ENCODE measurements at places on chromosomes 12 and 14.

DNA sequence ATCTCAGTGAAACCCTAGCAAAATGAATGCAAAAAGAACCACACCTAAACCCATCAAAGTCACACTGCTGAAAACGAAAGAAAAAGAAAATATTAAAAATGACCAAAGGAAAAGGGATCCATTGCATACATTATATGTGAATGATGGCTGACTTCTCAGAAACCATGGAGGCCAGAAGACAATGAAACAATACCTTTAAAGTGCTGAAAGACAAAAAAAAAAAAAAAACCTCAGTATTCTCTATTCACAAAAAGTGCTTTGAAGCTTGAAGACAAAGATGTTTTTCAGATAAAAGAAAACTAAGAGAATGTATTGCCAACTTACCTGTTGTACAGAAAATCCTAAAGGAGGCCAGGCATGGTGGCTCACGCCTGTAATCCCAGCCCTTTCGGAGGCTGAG is 4.5 kb upstream of the EVL start:
- no peak for DNase-seq

GRCh38 chr14:24992624-24993360 is 57.2 kb downstream of the STXBP6 start:
- DNase-seq = no peak

- no peak for DNase-seq
Measured at GRCh38 chr14:90408713-90409112, 11.9 kb downstream of the CALM1 start.

- no peak for DNase-seq
Measured at GRCh38 chr14:67357969-67358354, 1.6 kb downstream of the ATP6V1D start.

- no peak for DNase-seq
Measured at GRCh38 chr12:52628111-52628507, 9.8 kb upstream of the KRT73 start.

DNA sequence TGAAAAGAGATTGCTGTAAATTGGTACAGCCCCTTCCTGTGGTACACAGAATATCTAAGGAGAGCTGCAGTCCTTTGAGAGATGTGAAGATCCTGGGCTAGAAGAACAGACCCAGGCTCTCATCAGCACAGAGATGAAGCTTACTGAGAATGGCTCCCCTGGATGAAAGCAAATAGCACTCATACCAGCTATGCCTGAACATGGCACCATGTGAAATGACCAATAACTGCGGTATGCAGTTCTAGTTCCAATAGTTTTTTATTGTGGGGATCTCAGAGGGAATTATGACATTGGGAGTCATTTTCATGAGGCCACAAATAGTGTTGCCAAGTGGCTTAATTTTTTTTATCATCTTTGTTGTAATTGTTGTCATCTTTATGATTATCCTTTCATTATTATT is 15.4 kb upstream of the TRHDE start:
- DNase-seq = no peak

DNA sequence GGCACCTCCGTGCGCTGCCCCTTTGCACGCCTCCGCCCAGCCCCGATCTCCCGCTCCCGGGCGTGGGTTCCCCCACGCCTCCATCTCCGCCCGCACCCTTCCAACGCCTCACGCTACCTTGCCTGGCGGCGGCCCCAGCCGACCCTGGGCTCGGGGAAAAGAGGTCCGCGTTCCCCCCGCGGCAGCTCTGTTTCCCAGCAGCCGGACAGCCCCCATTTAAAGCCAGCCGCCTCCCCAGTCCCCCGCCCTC is at the start of gene PRIMA1:
PRIMA1 (minus strand) TSS at position 193 of the 250 bp plus-strand sequence. CDS start 767 bp downstream, outside the sequence.
- DNase-seq = no peak

GRCh38 chr14:37584211-37585100 is 10.6 kb downstream of the FOXA1 start:
- DNase-seq = no peak

- DNase-seq = no peak
Measured at GRCh38 chr14:80464531-80465149, 253.3 kb upstream of the DIO2 start.

DNA sequence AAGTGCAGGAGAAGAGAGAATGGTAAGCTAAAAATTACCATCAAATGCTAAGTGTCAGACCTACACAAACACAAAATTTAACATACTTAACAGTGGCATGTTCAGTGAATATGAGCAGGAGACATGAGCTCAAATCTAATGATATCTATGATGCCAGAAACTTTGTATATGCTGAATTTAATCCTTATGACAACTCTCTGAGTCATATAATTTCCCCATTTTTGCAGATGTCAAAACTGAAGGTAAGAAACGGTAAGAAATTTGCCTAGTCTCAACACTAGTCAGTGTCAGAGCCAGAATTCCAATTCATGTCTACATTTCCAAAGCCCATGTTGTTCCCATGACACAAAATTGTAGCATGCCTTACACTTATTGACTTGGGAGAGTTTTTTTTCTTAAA is 375.8 kb downstream of the APAF1 start:
- no peak for DNase-seq

DNA sequence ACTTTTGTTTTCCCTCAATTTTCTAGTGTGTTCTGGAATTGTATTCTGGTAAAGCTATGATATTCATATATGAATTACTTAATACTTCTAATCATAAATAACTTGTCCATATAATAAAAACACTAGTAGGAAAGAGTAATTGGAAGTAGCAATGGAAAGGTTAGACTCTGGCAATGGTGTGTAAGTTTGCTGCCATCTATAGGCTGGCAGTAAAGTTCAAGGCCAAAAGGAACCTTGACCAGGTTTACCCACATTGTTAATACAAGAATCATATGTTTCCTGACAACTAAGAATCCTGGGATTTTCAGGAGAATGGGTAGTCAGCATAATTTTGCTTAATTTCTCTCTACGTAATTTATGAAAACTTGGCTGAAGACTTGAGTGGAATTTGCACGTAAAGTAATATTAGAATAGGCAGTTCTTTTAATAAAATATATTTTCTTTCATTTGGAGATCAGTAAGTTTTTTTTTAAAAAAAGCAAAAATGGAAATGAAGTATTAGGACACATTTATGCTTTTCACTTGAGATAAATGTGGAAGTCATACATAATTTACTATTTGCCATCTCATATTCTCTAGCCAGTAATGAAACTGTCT is 926.7 kb downstream of the GALC start:
- no peak for DNase-seq

- DNase-seq = no peak
Measured at GRCh38 chr14:22531451-22532344, 57.3 kb downstream of the DAD1 start.

DNA sequence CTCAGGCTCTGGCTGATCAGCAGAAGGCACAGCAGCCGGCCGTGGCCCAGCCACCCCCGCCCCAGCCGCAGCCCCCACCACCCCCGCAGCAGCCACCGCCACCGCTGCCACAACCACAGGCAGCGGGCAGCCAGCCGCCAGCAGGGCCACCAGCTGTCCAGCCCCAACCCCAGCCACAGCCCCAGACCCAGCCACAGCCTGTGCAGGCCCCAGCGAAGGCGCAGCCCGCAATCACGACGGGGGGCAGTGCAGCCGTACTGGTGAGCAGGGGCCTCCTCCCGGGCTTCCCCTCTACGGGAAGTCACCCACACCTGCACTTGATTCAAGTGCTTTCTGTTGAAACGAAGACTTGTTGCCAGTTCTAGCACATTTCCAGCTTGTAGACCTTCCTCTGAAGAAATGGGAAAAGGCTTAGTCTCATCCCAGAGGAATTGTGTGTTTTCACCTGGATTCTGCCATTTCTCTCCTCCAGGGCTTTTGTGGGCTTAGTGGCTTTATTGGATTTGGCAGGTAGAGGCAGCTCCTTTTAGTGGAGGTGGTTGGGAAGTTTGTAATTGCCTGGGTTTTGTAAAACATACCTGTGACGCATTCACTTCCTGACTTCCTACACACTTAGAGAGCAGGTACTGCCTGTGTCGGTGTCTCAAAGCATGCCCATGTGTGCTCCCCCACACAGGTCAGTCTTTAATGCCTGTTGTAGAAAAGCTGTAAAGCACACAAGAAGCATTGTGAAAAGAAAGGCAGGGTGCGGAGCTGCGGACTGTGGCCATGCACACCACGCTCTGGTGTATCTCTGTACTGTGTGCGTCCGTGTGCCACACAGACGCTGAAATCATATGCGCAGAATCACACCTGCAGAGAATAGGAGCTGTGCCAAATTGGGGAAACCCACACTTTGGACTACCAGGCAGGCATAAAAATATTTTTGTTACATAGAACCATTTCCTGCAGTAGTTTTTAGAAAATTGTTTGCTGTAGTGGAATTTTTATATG is 90.5 kb downstream of the DDX51 start:
- no peak for DNase-seq

DNA sequence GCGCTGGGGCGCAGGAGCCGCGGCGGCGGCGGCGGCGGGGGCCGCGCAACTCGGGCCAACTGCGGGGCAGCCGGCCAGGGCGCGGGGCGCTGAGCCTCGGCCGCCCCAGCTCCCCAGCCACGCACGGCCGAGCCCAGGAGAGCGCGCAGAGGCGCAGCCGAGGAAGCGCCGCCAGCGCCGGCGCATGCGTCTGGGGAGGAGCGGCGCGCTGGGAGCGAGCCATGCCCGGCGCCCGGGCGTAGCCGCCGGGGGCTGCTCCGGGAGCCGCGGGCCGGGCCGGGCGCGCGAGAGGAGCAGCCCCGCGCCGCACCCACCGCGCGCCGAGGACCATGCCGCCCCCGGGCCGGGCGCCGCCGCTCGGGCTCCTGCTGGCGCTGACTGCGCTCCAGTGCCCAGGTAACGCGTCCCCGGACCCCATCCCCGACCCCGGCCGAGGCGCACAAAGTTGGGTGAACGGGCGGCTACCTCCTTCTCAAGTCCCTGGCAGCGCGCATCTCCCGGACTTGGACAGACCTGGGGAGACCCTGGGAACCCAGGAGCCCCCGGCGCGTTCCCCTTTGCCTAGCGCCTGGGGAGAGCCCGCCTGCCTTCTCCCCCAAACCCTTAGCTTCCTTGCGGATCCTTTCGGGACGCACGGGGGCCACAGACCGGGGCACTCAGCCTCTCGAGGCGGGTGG is 121.4 kb downstream of the AACS start:
- DNase-seq = peak; percentile 48

DNA sequence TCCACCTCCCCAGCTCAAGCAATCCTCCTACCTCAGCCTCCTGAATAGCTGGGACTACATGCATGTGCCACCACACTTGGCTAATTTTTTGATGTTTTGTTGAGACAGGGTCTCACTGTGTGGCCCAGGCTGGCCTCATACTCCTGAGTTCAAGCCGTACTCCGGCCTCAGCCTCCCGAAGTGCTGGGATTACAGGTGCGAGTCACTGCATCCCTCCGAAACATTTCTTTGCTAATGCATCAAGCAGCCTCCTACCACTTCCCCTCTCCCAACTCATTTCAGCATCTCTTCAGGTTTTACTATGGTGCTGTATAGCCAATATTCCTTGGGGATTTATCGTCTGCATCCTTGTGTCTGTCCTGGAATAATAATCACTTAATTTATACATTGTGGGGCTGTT is 2.3 kb upstream of the SLC22A17 start:
- no peak for DNase-seq
